ENCODE measurements at places on chromosomes 5 and 9.

- DNase-seq, result peak; percentile 94
These were observed at the start of gene ERMP1 for GRCh38 chr9:5832538-5833529. Gene ERMP1 (minus strand): TSS chr9:5833117. CDS start chr9:5833027, 90 bp downstream.

- no peak for DNase-seq
These were observed 130.8 kb upstream of the POC5 start for GRCh38 chr5:75848077-75848476.

DNA sequence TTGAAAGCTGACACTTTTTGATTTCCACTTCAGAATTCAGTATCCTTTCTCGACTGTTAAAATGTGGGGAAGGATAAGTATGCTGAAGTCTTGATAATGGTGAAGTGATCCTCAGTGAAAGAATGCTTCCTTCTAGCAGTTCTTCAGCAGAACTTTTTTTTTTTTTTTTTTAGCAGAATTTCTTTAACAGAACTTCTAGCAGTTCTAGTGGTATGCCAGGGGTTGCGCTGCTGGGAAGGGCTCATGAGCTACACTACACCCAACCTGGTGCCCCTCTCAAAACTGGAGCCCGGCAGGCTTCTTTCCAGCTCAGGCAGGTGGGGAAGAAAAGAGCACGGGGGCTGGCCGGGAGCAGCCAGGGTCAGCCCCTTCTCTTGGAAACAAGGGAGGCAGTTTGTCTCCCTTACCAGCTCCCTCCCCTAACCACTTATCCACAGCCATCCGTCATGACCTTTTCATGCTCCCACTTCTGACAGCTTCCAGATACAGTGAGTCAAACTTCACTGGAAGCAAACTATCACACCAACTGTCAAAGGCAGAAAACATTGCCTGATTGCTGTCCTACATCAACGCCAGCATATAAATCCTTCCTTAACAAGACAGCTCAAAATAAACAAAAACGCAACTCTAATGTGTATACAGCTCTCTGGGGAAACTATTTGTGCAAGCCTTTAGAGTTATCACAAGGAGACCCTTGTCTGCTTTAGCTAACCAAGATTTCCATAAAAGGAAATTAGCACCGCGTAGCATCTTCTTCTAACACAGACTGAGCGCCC is 211.5 kb downstream of the GAPVD1 start:
- DNase-seq, result no peak

DNA sequence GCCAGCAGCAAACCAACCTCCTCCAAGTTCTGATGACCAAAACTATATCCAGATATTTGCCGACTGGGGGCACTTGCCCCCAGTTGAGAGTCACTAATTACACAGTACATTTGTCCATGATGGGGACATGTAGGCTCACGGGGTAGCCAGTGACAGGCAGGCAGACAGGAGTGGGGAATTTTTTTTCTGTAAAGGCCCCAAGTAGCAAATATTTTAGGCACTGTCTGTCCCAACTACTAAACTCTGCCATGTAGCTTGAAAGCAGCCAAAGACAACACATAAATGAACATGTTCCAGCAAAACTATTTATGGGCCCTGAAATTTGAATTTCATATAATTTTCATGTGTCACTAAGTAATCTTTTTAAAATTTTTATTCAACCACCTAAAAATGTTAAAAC is 80.7 kb downstream of the GRIA1 start:
- DNase-seq, result no peak

DNA sequence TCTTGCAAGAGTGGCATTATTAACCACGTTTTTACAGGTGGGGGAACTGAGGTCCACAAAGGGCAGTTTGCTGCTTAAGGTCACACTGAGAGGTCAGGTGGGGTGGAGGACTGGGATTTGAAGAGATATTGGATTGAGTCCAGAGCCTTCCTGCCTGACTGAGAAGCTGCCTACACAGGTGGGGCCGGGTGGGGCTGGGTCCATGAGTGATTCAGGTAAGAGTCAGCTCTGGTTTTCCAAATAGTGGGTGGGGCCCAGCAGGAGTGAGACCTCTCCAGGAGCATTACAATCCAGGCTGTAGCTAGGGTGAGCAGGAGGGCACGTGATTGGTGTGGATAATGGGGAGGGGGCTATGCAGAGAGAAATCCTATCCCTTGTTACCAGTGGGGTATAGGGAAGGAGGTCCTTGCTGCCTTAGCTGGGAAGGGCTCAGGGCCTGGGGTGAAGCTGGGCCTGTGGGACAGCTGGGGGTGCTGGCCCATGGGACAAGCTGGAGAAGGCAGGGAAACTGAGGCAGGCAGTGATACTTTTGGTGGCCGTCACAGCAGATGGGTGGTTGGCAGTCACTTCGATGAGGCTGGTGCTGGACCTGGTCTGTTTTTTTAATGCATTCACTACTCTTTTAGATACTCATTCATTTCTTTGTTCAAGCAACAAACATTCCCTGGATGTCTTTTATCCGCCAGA is 2.9 kb upstream of the PTGS1 start:
- DNase-seq, result no peak

DNA sequence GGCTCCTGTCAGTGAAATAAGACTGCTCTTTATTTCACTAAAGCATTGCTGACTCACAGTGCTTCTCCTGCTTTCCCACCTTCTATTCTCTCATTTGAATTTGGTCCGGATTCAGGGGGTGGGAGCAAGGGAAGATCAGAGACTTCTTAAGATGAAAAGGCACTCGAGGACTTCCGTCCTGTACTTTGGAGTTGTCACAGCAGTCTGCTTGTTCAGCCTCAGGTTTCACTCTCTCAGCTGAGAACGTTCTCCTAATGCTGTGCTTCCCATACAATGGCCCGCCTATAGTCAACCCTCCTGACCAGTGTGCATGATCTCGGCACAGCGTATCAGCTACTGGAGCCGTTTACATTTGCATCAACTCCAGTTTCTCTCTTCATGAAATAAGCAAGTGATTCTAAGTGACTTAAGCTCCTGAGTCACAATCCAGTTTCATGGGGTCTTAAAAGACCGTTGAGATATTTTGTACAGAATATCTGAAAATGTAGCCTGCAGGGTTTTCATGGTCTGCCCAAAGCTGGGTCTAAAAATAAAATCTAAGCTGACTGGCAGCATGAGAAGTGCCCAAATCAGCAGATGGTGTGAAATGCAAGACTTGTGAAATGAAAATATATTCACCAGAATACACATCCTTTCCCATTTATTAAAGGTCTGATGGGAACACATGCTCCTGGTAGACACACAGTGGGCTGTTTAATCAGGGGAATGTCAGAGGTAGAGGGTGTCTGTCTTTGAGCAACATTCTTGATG is 145.0 kb downstream of the ADCY2 start:
- no peak for DNase-seq

GRCh38 chr5:56983593-56984361 is 31.9 kb upstream of the MIER3 start:
- no peak for DNase-seq

- no peak for DNase-seq
These were observed 103.6 kb downstream of the C9orf152 start for GRCh38 chr9:110104261-110104809.

DNA sequence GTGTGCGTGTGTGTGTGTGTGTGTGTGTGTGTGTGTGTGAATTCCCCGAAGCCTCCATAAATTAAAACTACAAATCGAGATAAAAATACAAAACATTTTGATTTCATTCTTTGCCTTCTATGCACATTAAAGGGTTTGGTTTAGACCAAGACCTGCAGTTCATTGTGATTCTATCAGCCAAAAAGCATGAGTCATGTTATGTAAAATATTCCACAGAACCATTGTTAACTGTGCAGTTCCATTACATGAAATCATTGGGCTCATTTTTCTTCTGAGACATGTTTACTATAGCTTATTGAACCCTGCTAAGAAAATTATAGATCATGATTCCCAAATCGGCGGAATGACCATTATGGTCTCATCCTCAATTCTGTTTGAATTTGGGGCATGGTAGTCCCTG is 11.7 kb downstream of the CAVIN4 start:
- no peak for DNase-seq

DNA sequence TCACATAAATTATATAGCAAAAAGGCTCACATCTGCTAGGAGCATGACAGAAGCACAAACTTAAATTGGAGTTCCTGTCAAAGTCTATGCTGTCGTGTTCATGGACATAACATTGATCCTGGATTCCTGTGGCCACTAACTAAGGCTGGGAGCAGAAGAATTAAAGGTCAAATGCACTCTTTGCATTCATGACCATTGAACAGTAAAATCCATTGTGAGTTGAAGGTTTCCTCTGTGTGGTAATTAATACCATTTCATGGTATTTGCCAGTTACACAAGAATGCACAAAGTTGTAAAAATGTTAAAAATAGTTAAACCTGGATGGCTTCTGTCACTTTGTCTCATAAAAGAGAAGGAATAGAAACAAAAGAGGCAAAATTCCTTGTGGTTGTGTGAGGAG is 242.6 kb downstream of the NPR3 start:
- DNase-seq, result no peak

DNA sequence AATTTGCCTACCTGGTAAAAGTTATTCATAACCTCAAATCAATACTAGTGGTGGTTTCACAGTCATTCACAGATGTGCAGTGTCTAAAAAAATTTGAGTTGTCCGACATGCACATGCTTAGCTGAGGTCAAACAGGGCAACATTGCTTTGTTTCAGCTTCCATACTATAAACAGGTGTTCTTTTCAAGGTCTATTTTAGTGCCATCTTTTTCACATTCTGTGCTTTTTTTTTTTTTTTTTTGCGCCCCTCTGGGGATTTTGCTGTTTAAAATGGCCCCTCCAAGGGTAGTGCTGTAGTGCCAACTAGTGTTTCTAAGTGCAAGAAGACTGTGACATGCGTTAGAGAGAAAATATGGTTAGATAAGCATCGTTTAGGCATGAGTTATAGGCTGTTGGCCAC is 14.5 kb downstream of the PHAX start:
- no peak for DNase-seq

DNA sequence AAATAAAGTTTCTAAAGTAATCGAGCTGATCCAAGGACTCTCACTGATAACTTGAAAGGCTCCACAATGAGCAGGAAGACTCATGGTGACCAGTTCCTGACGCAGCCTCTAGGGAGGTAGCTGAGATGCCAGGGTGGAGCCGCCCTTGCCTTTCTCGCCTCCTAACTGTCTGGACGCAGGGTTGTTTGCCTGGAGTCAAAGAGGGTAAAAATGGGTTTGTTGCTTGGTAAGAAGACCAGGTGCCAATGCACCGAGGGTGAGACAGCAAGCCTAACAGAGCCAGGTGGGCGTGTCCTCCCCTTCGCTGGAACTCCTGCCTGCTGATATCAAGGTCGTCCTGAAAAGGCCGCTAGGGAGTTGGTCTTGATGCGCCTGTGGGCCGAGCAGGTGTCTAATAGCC is 48.6 kb upstream of the FCN1 start:
- no peak for DNase-seq

- DNase-seq, result no peak
These were observed 127.6 kb downstream of the MVB12B start for GRCh38 chr9:126454215-126454614.

DNA sequence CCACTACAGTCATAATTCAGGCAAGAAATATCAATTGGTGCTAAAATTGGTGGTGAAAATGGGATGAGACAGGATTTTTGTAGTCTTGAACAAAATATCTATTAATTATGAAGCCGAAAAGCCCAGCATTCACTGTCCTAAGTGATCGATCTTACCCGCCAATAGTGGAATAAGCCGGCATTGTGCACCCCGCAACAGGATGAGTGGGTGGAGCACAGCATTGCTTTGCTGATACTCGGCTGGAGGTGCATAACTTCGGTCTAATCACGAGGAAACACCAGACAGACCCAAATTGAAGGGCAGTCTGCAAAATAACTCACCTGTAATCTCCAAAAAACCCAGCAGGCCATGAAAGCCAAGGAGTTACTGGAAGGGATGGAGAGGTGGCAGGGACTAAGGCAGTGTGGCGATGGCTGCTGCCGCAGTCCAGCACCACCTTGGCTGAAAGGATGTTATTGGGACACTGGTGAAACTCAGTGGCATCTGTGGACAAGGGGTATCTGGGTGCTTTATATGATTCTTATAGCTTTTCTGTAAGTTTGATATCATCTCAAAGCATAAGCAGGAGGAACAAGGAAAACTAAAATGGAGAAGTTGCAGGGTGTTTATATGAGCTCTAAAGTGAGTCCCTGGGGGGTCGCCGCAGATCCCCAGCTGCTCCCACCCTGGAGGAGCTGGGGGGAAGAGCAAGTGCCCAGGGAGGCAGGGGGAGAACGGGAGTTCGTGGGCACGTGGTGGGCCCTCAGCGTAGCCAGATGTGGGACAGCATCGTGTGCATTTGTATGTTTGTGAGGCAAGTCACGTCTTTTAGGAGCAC is 45.2 kb downstream of the AHRR start:
- peak; percentile 0 for DNase-seq

DNA sequence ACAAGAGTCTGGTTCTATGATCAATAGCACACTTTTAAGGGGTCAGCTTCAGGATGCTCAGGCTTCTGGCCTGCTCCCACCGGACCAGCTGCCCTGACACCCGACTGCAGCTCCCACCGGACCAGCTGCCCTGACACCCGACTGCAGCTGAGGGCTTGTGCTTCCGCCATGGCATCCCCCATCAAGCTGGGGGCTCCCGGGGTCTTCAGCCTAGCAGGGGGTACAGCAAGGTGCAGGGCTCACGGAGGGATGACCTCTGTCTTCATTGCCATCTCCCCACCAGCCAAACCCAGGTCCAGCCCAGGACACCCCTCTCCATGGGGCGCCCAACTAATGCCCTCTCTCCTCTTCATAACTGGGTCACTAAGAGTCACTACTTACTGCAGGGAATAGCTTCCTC is 1.9 kb downstream of the FLT4 start:
- DNase-seq, result no peak

DNA sequence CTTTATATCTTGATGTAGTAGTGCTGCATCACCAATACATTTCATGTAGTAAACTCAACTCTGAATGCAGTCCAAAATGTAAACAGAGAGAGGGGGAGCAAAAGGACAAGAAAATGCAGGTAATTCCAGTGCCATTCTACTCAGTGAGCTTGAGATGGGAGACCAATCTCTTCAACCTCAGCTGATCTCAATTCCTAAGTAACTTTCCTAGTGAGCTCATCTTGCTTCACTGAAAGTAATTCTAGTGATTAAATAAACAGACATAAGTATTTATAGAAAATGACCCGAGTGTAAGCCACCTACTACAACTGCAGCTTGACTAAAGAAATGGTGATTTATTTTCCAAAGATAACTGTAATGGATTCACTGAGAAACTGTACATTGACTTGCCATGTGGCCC is 424.5 kb downstream of the DMRT2 start:
- no peak for DNase-seq

- DNase-seq, result no peak
These were observed 197.4 kb downstream of the FER start for GRCh38 chr5:108945094-108945493.

DNA sequence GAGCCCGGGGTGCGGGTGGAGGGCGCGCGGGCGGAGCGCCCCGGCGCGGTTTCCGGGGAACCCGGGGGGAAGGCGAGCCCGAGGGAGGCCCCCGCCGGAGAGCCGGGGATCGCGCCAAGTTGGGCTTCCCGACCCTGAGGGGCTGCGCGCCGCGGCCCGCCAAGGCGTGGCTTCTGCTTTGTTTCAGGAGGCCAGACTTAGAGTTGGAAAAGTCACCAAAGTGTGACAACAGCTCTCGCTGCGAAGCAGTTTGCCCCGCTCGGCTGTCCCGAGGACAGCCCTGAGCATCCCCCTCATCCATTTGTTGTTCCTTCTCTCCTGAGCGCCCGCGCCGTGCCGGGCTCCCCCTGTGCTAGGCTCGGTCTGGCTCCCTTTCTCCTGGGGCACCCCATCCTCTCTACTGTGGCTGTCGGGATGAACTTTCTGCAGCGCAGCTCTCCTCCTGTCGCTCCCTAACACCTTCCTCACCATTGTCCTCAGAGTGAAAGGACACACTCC is 410 bp downstream of the GLIPR2 start:
- no peak for DNase-seq

Measured in stimulated activated CD4-positive, alpha-beta T cell treated with anti-CD3 and anti-CD28 coated beads, Interleukin-15, amount 100 ng/mL, for 24 hours (primary cell).